ENCODE measurements at places on chromosomes 4 and X.

DNA sequence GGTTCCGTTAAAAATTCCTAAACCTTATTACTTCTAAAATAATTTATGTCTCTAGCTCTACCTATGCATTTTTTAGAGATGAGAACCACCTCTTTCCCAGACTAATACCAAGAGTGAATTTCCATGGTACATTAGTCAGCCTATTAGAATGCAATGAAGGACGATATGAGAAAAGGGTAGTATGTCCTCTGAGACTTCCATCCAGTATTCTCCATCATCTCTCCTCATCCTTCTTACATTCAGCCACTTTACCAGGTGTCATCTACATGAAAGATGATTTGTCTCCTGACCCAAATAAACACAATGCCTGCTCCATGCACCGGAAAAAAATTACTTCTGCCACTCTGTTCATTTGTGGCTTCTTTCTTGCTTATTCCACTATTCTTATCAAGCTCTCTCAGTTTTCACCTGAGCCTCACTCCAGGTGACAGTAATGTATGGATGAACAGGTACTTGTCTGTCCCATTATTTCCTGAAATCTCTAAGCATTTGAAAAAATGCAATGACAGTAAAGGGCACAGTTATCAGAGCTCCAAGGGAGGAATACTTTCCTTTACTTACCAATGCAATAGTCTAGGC lies 97.9 kb downstream of the MAB21L2 start:
- DNase-seq: no peak

DNA sequence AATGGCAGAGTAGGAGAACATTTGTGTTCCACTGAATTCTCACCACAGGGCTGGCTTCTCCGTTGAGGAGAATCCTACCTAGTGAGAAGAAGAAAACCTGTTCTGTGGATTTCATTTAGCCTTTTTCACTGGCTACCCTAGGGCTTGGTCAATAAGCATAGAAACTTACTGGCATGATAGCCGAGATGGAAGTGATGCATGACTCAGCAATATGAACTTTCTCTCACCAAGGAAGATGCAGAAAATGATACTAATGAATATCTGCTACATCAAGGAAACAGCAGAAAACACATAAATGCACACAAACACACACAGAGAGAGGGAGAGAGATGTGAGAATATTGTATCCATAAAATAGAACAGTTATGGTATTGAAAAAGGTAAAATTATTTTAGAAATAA lies 216.3 kb downstream of the HHIP start:
- no peak for DNase-seq

DNA sequence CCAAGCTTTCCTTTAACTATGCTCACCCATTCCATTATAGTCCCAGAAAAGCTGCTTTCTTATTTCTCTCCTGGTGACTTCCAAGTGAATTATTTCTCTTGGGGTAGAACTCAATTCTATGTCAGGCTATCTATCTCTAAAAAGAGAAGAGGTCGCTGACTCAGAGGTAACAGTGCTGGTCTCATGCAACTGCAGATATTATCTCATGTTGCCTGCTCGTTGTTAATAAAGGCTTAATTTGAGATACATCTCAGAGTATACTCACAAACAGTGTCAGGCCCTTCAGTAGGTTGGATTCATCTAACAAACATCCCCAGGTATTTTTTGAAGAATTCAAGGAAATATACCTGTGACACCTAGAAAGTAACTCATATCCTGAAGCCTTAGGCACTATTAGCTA lies 2.7 kb downstream of the TMEM154 start:
- no peak for DNase-seq

GRCh38 chrX:129650183-129650689 lies 4.5 kb downstream of the APLN start:
- no peak for DNase-seq

DNA sequence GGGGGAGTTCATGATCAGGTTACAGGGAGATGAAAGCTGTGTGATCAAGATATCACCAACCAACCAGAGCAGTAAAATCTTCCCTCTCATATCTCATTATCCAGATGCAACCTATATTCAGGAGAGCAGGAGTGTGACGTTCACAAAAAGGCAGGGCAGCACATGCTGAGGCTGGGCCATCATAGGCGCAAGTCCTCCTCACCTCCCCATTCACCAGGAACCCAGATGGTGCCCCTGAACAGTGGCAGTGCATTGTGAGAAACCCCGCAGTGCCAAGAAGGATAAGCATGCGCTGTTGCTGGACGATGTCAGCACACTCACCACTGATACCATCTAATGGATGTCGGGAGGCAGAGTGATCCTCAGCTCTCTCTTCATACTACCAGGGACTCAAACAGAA lies 170.9 kb downstream of the COL25A1 start:
- no peak for DNase-seq

- no peak for DNase-seq
Observed at GRCh38 chr4:141417387-141417786, 196.7 kb downstream of the ZNF330 start.

GRCh38 chr4:141193516-141194034 lies 27.1 kb upstream of the ZNF330 start:
- no peak for DNase-seq

DNA sequence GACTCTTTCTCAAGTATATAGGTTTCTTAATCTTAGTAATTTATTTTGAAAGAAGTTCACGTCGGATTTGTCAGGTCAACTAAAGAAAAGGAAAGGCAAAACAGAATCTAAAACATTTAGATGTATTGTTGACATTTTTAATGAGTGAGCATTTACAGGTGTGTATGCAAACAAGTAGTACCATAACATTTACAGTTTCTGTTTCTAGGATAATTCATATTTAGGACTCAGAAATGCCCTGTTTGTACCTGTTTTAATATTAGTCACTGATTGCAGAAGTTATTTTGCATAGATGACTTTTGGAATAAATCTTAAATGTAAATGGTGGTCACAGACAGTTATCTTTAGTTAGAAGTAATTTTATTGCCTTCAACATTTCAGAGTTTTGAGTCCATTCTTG lies 151.3 kb upstream of the NUDT6 start:
- DNase-seq: no peak

GRCh38 chrX:67624325-67624724 lies 80.5 kb downstream of the AR start:
- DNase-seq: no peak

- DNase-seq: no peak
Observed at GRCh38 chr4:79267671-79268070, 58.2 kb downstream of the NAA11 start.

DNA sequence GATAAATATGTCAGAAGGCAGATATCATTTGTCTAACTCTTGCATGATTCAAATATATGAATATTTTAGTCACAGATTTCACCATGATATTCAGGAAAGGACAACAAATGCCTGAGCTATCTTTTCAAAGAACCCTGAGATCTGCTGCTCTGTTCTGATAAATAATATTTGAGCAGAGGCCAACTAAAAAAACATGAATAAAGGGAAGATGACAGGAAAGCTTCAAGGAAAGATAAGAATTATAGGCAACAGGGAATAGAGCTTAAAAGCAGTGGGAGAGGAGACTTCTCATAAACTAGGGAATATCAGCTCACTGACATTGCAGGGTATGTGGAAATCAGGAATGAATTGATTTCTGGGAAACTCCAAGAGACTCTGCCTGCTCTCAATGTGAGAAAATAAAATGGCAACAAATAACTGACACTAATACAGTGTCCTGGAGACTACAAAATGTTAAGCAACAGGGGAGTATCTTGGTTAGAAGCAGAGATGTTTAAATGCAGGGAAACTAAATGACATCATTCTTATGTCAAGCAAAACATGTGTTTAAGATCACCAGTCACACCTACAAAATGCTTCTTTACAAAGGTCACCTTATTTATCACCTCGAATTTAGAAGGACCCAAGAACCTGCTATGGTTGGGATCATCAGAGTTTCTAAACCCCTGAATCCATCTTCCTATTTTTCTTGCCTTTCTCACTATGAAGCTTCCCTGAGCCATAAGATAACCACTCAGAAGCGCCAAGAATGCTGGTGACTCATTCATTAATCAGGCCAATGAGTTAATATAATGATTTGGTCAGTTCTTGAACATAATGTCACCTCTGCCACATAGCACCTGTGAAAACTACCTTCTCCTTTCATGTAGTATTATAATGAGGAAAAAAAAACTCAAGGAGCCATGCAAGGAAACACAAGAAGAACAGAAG lies 78.1 kb downstream of the NDST3 start:
- DNase-seq: no peak

- DNase-seq: no peak
Observed at GRCh38 chr4:135372131-135372530, 1170.5 kb upstream of the PABPC4L start.

Data from iPS DF 19.7 (cell line).